ENCODE measurements at places on chromosomes 3 and 15.

DNA sequence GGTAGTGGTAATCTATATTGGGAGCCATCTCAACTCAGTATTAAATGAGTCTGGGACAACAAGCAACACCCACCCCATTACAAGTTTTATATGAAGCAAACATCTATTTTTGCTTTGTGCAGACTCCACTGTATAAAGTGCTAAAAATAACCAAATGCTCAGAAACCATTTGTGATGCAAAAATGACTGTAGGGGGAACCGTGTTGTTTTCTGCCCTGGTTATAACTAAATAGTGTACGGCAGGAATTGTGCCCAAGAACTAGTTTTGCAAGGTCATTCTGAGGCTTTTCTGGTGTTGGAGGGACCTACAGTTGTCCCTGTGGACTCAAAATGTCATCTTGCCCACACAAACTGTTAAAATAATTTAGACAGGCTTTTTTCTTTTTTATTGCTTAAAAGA is 88.3 kb downstream of the ITPR1 start:
- DNase-seq: no peak

DNA sequence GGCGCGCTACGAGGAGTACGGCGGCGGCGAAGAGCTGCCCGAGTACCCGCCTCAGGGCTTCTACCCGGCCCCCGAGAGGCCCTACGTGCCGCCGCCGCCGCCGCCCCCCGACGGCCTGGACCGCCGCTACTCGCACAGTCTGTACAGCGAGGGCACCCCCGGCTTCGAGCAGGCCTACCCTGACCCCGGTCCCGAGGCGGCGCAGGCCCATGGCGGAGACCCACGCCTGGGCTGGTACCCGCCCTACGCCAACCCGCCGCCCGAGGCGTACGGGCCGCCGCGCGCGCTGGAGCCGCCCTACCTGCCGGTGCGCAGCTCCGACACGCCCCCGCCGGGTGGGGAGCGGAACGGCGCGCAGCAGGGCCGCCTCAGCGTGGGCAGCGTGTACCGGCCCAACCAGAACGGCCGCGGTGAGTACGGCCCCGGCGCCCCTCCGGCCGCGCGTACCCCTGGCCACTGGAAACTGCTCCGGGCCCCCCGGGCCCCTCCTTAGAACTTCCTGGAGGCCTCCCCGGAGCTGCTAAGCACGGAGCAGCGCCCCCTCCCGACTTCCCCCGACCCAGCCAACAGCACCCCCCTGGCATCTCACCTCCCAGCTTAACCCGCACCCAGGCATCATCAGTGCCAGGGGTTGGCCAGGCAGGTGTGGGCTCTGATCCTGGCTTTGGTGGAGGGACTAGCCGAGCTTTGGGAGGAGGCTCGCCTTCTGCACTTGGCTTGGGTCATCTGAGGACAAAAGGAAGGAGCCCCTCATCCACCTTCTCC is 1.4 kb downstream of the LOXL1 start:
- DNase-seq: peak; percentile 84

- peak; percentile 11 for DNase-seq
Observed at GRCh38 chr3:142180761-142181362, 31.5 kb upstream of the TFDP2 start.

DNA sequence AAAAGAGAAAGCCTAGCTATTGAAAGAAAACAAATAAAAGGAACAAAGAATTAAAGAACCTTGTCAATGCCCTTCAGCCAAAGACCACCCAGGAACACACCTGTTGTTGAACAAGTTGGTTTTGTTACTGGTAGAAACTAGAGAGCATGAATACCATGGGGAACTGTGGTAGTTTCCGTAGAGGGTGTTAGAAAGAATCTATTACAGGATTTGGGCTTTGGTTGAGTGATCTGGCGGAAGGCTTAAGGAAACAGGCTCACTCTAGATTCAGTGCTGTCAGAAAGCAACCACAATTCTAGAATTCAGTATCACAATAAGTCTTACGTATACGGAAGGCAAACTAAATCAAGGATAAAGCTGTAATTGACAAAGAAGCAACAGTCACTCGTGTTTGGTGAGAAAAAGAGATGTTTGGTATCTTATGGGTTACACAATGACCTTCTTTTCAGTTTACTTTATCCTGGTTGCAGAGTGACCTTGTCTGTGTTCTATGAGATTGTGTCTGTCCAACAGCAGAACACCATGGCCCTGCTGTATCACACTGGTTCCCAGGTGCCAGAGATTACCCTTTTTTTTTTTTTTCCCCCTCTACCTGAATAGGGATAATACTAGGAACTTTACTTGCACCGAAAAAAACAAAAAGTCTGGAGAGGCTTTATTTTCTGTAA is 265.9 kb downstream of the SHQ1 start:
- no peak for DNase-seq

DNA sequence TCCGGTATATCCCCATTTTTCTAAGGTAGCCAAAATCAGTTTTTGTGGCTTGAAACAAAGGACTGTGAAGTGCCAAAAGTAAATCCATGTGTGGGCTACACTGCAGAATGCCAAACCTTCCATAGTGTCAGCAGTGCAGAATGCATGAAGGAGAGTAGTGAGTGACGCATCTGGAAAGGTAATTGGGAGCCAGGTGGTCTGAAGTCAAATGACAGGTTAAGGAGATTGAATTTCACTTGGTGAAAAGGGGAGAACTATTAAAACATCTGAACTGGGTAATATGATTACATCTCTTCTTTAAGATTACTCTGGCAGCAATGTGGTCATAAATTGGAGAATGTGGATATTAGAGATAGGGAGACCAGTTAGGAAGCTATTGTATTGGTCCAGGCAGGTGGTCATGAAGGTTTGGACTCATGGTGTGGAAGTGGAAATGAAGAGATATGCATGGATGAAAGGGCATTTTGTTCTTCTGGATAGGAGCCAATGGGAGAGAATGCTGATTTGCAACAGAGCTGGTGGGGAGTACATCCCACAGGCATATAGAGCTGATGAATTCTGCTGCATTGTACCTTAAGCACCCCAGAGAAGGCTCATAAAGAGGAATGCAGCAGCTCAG is 118.2 kb downstream of the ECT2 start:
- peak; percentile 11 for DNase-seq

- no peak for DNase-seq
Observed at GRCh38 chr15:55247311-55247710, 42.3 kb downstream of the RAB27A start.

DNA sequence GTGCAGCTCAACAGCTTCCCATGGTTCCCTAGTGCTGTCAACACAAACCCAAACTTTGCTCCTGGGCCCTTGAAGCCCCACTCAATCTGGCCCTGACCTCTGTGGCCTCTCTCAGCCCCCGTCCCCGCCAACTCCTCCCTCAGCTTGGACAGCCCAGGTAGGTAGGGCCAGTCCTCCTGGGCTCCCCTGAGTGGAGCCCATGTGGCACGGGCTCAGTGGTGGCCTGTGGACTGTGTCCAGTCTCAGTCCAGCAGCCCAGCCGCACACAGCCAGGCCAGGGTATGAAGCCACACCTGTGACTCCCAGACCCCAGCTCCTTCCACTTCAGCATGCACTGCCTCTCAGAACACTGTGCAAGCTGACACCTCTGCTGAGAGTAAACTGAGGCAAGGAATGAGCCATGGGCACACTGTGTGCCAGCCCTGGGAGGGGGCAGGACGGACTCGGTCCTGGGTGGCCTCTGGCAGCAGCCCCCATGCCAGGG is 11.5 kb downstream of the PLXND1 start:
- DNase-seq: no peak

DNA sequence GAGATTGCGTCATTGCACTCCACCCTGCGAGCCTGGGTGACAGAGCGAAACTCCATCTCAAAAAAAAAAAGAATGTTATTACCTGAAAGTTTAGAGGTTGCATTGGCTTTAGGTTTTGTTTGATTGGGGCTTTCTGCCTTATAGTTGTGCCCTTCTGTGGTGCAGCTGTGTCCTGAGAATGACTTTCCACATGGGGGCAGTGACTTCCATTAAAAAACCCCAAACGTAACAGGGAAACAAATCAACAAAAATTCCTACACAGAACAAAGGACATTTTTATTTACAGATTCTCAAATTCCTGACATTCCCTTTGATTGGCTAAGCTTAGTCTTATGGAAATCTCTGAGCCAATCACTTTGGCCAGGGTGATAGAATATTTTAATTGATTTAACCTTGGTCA is 154.1 kb upstream of the GPR149 start:
- DNase-seq: no peak

GRCh38 chr3:172087198-172087597 is 47.8 kb downstream of the FNDC3B start:
- DNase-seq: no peak

DNA sequence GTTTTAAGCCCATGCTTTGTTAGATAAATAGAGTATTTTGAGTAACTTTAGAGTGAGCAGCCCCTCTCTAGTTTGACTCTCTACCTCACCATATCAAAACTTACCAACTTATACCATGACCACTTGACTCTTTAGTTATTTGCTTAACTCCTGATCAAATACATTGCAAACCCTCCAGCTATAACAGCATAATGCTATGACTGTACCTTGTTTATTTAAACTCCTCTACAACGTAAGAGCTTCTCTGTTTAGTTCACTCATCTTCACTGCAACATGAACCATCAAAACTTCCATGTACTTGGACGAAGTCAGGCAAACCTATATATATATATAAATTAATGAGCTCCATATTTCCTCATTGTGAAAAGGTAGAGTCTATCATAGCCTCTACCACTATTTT is 218.2 kb downstream of the DPH6 start:
- DNase-seq: no peak

DNA sequence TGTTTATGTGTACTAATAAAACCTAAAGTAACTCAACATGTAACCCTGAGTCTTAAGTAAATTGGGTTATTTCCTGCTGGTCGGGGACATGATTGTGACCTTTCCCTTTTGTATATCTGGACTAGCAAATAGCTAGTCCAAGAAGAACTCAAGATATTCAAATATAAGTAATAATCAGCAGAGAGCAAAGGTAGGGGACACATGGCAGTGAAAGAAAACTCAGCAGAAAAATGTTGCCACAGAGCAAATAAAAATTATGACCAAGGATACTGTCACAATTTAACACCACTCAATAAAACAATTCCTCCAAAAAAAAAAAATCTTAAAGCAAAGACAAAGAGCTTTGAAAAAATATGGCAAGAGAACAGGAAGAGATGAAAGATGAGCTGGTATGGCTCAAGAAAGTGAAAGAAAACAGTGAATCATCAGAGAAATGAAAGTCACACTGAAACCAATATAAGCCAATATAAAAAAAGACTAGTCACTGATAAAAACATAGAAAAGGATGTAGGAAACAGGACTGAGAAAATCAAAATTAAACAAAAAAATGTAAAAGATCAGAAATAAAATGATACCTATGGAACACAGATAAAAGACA is 43.4 kb downstream of the HLTF start:
- no peak for DNase-seq

- DNase-seq: no peak
Observed at GRCh38 chr15:68784206-68784605, 36.5 kb downstream of the ANP32A start.

DNA sequence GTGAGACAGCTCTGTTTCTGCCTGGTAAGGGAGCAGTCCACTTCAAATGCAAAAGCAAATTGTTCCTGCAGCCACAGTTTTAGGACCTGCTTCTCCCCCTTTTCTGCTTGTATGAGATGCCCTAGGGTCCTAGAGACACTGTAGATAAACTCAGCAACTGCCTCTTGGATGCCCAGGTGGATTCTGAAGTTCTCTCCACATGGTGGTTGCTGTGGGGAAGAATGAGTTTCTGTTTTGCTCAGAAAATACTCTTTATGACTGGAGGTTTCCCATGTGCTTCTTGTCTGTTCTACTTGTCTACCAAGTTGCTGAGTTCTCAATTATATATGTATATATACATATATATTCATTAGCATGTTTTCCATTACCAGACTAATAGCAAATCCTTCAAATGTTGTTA is 5.6 kb upstream of the ZNF80 start:
- no peak for DNase-seq

DNA sequence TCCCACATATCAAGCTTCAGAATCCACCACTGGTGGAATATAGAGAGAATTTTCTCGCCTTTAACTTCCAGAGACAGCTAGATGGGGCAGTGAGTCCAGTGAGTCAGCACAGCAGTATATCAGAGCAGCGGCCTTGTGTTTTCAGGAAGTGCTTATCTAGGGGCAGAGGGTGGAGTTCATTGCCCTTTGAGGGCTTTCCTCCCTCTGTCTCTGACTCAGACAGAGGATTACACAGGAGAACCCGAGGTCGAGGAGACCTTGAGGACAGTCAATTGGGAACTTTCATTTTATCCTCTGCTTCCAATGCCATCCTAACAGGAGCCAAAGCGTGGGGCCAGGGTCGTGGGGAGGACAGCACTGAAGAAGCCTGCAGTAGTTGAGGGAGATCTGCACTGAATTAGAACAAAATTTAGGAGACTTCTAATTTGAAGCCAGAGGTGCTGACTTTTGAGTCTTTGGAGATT is 109.6 kb upstream of the UMPS start:
- DNase-seq: peak; percentile 42

DNA sequence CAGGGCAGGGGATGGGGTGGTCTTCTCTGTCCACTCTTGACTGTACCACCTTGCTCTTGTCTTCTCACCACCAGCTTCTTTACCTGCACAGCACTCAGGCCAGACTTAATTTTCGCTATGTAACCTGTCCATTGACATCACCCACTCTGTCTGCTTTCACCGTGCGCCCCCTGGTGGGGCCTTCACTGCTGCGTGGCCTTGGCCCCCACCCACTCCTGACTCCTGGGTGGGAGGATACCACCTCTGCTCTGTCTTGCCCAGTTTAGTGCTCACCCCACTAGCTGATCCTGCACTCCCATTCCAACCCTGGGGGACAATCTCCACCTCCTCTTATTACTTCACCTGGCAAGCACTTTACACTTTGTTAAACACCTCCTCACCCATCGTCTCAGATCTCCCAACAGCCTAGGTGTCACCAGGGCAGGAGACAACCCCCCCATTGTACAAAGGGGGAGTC is 17.7 kb downstream of the PTH1R start:
- DNase-seq: peak; percentile 48

DNA sequence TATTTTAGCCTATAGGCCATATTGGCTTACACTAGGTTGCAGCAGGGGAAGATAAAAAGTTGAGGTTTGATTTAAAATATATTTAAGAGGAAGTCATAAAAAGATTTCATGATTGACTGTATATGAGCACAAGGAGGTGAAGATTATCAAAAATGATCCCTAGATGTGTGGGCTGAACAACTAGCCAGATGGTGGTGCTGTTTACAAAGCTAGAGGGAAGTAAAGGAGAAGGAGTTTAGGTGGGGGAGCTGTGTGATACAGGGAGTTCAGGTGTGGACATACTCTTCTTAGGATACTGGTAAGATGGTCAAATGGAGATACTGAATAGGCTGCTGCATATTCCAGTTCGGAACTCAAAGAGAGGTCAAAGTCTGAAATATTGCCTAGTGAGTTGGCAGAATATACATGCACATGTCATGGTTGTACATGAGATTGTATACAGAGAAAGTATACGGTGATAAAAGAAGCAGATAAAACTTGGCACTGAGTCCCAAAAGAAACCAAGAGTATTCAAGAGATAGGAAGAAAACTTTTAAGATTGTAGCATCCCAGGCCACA is 727.8 kb downstream of the NLGN1 start:
- peak; percentile 51 for DNase-seq

GRCh38 chr3:151445273-151446001 is 15.4 kb downstream of the IGSF10 start:
- DNase-seq: peak; percentile 77

GRCh38 chr3:149650828-149651227 is 7.0 kb downstream of the WWTR1 start:
- DNase-seq: no peak
